Epithelial cell of alveolus of lung (primary cell): ENCODE measurements at places on chromosomes 11 and 22. TPM values are rescaled to one million over a fixed set of nuclear protein-coding genes. Genes with fewer than 3 reads are reported as not detected.

Gene SNU13
- 130 and 136 TPM in 2 replicates for total RNA-seq

Gene UBE2L3
- 66.1 and 70.3 TPM in 2 replicates for total RNA-seq

Gene CRYBB2
- total RNA-seq = not detected in 2 replicates

Gene PUS3
- 8.1 and 22.2 TPM in 2 replicates for total RNA-seq

Gene NFAM1
- total RNA-seq = not detected in 2 replicates

Gene LAYN
- total RNA-seq = 22.4 and 27.9 TPM in 2 replicates

Gene BTG4
- total RNA-seq = 0.13 TPM in 1 of 2 replicates, not detected in the other

Gene RAPSN
- 3.6 TPM in 1 of 2 replicates, not detected in the other for total RNA-seq
